Left ventricle myocardium superior (tissue), 1 donor: ENCODE measurements at places on chromosomes 3 and 15.

DNA sequence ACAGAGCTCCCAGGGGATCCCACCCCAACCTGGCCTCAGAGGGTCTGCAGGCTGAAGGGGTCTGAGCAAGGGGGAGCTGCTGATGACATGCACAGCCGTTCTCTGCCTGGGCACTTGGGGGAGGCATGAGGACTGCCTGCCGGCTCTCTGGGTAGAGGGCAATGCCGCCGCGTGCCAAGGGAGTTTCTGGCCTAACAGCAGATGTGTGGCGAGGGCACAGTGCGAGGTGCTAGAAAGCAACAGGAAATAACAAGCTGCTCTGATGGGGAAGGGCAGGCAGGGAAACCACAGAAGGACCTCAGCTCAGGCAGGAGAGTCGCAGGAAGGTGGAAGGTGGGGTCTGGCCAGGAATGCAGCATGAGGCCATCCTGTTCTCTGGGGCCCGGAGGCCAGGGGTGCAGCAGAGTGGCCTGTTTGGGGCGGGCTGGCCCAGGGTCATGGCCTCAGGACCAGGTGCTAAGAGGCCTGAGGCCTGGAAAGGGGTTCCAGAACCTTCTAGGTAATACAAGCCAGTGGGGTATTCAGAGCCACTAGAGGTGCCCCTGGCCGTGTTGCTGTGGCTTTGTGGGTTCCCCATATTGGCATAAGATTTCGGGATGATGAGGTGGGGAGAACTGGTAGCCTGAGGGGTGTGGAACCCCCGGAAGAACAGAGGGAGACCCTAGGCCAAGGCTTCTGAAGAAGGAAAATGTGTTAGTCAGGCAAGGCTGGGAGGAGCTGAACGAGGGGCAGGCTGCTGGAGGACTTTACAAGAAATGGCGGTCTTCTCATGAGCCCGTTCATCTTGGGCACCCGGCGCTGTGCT lies 41.2 kb downstream of the RGMA start:
- peak; percentile 13 for DNase-seq

DNA sequence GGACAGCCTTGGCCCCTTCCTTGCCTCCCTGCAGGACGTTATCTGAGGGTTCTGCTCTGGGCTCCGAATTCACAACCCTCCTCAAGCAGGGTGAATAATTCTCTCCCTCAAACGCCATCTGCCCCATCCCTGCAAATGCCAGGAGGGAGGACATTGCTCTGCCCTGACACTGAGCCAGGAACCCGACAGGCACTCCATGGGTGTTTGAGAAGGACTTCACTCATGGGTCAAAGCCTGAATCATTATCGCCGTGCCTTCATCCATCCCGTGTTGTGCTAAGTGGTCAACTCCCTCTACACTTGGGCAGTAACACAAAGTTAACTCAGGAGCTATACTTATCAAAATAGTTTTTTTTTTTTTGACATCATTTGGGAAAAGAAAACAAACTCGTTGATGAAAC lies 261.8 kb upstream of the IGF1R start:
- DNase-seq: no peak

GRCh38 chr3:136804813-136805212 lies 14.1 kb upstream of the SLC35G2 start:
- DNase-seq: no peak

DNA sequence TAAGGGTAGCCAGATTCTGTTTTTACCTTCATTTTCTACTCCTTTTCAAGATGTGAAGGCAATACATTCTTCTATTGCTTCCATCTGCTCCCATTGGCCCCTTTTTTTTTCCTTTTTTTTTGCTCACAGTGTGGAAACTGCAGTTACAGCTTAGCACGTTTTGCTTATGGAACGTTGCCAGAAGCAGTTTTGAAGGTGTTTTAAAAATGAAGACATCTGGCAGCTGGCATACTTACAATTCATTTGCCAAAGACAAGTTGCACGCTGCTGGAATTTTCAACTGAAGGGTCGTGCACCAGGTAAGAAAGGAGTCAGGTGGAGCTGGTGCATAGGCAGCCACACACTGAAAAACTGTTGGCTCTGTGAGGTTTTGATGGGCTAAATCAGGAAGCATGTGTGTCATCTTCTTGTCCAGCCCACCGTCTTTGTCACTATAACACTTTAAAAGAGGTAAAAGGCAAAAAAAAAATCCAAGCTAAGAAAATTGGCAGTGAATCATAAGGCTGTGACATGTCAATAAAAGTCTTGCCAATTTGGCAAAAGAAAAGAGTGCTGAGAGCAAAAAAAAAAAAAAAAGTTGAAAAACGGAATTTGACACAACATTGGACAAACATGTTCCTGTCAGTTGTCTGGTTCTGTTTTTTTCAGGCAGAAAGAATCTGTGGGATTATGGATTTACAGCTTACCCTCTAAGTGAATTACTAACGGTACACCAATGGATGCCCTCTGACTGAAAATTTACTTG lies 225.4 kb upstream of the SOX2 start:
- no peak for DNase-seq

DNA sequence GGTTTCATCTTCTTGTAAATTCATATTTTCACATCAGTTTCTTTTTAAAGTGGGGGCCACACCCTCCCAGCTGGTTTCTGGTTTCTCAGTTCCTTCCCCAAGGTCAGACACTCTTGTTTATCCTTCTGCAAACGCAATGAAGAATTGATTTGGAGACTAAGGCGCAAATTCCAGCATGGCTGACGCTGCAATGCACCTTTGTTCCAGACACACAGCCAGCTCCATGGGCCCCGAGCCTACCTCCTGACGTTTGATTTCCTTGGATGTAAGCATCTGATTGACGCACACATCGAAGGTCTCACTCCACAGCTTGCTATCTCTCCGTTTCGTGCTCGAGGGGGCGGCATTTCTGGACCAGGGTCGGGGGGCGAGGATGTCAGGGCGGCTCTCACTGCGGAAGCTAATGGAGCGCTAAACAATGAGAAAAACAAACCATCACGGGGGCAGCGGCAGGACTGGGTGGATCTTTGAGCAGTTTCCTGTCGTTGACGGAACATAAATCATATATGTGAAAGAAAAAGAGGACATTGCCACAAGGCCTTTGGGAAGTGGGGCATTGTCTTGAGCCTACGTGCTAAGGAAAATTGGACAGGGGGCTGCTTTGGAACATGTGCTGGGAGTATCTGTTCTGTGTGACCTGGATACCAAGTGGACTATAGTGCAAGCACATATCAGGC lies 46.9 kb downstream of the ARHGEF3 start:
- DNase-seq: no peak

DNA sequence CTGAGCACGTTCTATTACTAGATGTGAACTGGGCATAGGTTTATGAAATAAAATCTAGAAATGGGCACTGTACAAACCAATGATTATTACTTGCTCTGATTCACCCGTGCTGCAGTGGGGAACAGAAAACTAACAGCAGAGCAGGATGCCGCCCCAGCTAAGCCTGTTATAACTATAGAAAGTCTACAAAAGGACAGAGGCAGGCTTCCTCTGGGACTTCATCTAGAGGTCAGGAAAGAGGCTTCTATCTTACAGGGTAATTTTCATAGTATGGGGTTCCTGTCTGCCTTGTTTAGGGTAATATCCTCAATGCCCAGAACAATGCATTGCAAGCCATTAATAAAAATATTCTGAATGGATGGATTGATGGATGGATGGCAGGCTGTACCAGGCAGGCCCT lies 177.0 kb upstream of the TBL1XR1 start:
- DNase-seq: no peak

DNA sequence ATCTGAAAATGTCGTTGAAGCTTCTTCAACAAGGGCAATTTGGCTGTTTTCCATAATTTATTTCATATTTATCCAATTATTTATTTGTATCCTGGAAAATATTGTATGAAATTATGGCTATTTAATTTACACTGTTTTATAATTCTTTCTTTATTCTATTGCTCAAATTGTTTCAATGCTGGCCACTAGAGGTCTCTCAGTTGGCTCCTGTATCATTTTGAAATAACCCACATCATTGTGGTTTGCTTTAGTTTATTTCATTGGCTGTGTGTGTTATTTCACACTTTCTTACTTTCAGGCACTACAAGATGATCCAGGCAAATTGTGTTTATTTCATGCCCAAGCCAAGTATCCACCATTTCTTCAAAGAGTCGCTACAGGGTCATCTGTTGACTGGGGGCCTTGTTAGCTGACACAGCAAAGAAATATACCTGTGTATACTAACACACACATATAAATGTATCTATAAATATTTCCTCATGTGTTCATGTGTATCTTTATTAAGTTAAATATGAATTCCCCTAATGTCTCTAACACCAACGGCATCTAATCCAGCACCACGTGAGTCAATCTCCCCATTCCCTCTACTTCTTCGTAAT lies 86.2 kb downstream of the NPAP1 start:
- DNase-seq: no peak
